ENCODE measurements at places on chromosomes 11 and 22.
A peak's percentile ranks its signal among the peaks of the same experiment; 100 is the strongest.

DNA sequence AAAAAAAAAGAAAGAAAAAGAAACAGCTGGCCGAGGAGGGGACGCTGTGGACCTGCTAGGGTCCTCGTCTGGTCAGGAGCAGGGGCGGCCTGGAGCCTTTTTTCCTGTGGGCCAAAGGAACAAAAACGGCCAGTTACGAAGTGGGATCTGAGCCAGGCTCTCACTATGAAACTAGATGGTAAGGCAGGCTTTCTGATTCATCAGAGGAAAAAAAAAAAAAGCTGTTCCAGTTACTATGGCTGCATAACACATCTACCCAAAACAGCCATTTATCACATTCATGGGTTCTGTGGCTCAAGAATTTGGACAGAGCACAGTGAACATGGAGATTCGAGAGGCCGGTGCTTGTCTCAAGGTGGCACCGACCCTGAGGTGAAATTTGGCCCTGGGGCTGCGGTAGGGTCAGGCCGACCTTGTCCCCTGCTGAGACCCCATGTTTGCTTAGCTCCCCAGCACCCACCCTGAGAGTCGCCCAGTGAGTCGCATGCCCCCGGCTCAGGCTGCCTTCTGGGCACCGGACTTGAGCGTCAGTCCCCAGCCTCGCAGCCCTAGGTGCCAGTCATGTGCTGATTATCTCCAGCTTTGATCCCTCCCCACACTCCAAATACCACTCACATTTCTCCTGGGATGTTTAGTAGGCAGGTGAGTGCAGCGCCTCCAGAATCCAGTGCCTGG, 34.2 kb downstream of the MRGPRD start:
- DNase-seq: no peak

DNA sequence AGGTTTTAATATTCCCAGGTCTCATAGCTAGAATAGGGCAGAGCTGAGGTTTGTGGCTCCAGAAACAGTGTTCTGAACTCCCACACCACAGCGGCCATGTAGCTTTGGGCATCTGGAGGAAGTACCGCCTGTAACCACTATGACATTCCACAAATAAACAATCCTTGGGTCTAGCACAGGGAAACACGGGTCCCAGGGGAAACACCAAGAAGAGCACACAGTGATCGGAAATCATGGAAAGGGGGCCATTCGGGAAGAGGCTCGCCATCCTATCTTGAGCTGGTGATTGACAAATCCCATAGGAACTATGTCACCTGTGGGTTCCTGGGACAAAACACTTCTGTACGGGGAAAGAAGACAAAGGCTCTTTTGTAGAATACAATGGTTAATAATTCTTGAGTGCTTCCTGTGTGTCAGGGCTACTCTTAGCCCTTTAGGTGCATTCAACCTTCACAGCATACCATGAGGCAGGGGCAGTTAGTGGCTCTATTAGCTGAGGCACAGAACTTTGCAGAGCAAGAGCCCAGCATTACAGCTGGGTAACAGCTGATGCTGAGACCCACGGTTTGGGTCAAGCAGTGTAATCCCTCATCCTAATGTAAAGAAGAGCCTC, 514.2 kb downstream of the NTM start:
- DNase-seq: no peak

DNA sequence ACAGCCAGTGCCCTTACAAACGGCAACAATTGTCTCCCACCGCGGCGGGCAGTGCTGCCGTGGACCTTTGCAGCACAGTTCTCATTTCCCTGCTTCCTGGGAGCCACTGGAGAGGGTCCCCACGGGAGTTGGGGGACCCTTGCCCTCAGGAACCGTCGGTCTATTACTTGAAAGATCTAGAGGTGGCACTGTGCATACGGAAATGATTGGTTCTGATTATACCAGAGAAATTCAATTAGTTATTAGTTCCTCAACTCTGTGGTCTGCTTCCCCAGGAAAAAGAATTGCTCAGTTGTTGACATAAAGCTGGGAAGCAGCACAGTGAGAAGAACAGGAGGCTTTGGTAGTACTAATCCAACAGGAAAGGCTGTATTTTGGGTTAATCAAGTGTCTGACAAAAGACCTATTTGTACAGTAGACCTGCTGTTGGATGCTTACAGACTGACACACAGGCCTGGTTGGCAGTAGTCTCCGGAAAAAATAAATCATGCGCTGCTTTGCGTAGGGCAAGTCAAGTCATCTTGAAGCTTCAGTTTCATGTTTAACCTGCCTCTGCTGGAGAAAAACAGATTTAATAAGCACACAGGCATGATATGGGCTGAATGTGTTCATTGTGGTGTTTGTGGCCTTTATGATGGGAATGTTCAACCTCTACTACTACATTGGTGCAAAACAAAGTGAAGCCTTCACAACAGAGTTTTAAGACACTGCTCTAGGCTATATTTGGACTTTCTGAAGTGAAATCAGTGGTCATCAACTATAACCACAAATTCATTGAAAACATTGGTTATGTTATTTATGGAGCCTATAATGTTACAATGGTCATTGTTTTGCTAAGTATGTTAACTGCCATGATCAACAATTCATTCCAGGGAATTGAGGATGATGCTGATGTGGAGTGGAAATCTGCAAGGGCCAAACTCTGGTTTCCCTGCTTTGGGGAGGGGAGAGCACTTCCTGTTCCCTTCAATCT, 54.6 kb upstream of the SC5D start:
- DNase-seq: no peak

- peak; percentile 46 for DNase-seq
Measured at GRCh38 chr11:110367571-110367970, 62.2 kb upstream of the FDX1 start.

DNA sequence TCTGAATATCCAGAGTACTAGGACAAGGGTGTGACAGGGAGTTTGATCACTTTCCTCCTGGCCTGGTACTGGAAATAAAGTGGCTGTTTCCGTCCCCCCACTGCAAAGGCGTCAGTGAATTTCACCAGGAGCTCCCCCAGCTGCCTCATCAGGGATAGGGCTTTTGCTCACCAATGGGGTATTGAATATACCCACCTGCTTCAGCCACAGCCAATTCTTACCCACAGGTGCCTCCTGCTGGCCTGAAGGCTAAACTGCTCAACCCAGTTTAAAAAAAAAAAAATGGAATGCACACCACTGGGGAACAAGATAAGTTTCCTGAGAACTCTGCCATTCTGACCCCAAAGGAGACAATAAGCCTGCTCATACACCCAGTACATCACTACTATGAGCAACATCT, 65.3 kb upstream of the MS4A8 start:
- no peak for DNase-seq

- no peak for DNase-seq
Measured at GRCh38 chr11:65541093-65541982, 16.5 kb downstream of the SCYL1 start.
